ENCODE measurements at places on chromosomes 16 and 17. TPM values are rescaled to one million over a fixed set of nuclear protein-coding genes. Genes with fewer than 3 reads are reported as not detected.

Gene OTOP2
- not detected for total RNA-seq

Gene NUP85
- 40.6 TPM for total RNA-seq

Gene CDH8
- total RNA-seq = not detected

- DNase-seq = peak; percentile 62
These were observed at the start of gene MXRA7 for GRCh38 chr17:76710863-76711611. Gene MXRA7 (minus strand): TSS chr17:76710965. CDS start chr17:76710946, 19 bp downstream.

Measured in Karpas-422 (cell line).